ENCODE measurements at places on chromosomes 1 and 21.

DNA sequence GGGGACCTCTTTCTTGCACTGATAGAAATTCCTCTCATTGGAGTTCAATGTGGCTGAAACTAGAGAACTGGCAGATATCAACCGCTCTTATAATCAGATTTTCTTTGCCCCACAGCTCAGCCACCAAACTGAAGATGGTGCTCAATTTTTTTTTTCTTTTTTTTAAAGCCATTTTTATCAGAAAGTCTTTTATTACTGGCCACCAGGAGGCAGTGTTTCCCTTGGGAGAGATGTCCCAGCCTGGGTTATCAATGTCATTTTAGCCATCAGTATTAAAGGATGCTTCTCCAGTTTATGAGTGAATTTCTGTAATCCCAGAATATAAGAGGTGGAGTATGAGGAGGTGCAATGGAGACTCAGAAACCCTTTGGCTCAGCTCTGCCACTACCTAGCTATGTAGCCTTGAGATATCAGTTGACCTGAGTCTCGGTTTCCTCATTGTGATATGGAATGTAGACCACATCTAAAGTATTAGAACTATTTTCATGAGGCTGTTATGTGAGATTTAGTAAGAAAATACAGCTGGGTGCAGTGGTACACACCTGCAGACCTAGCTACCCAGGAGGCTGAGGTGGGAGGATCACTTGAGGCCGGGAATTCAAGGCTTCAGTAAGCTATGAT lies 27.6 kb downstream of the CD244 start:
- DNase-seq = no peak

DNA sequence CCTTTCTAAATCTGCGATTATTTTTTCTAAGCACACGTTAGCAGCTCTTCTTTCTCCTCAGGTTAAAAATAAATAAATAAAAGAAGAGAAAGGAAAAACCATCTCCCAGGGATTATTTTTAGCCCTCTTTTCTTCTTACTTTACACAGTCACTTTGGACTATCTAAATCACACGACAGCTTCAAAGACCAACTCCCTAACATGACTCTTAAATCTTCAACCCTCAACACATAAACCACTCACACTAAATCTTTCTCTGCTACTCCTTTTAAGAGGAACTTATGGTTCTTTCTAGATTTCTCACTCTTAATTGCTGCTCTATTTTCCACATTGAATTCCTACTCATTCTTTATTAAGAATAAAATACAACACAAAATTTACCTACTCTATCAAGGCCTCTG lies 1095.0 kb upstream of the B3GALT2 start:
- no peak for DNase-seq

DNA sequence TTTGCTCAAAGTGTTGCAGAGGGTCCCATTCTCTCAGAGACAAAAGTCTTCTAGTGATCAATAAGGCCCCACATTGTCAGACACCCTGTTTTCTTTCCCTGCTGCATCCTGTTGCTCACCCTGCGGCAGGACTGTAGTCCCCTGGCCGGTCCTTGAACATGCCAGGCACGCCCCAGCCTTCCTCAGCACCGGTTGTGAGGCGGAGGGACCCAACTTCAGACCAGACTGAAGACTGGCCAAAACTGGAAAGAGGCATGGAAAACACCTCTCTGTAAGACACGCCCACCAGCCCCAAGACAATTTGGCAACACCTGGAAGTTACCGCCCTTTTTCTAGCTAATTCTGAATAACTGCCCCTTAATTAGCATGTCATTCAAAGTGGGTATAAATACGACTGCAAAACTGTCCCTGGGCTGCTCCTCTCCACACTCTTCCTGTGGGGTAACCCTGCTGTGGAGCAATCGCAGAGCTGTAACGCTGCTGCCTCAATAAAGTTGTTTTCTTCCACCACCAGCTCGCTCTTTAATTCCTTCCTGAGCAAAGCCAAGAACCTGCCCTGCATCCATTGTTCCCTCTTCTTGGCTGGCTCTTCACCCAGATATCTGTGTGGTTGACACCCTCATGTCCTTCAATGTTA lies 23.8 kb downstream of the PLA2G2A start:
- DNase-seq = no peak

DNA sequence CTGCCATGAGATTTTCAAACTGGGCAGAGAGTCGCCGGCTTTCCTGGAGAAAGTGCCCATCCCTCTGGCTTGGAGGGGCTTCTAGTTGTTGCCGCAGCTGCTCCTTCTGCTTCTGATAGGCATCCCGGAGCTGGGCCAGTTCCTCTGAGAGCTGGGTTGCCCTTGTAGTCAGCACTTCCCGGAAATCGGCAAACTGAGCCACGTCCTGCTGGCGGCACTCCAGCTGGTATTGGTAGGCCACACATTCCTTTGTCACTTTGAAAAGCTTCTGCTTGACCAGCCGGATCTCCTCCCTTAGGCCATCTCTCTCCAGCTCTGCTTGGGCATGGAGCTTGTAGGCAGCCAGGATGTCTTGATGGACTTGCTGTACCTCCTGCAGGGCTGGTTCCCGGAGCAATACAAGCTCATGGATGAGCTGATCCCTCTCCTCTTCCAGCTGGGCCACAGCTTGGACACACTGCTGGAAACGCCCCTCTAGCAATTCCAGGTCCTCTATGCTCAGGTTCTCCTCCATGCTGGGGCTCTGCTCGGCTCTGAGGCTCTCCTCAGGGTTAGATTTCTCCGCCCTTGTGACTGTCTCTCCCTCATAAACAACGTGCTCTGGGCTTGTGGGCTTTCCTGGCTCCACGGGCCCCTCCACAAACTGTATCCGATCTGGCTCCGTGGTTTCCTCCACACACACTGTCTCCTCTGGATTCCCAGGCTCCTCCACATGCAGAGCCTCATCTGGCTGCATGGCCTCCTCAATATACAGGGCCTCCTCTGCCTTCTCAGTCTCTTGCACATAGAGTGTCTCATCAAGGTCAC lies 7.3 kb downstream of the SYNC start:
- DNase-seq = no peak

- no peak for DNase-seq
Measured at GRCh38 chr1:58290685-58291372, 255.7 kb downstream of the OMA1 start.

- DNase-seq = no peak
Measured at GRCh38 chr1:100145116-100145515, 12.2 kb downstream of the TRMT13 start.

GRCh38 chr1:240189386-240189989 lies 97.8 kb downstream of the FMN2 start:
- no peak for DNase-seq

- DNase-seq = peak; percentile 41
Measured at GRCh38 chr1:27940297-27940696, 5.5 kb downstream of the SMPDL3B start.

DNA sequence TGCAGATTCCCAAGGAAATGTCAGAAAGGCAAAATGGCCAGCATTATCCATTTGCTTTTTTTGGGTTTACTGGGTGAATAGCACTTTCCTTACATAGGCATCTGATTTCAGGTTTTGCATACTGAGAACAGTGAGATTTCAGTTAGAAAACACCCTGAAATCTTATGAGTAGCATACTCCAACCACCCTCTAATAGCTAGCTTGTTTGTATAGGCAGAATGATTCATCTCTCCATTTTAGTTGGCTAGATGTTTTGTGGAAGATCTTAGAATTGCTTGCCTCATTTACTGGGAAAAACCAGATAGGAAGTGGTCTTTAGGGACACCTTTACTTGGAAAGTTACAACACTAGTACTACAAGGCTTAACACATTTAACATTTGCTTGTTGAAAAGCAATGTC lies 10.4 kb downstream of the KYAT3 start:
- no peak for DNase-seq

DNA sequence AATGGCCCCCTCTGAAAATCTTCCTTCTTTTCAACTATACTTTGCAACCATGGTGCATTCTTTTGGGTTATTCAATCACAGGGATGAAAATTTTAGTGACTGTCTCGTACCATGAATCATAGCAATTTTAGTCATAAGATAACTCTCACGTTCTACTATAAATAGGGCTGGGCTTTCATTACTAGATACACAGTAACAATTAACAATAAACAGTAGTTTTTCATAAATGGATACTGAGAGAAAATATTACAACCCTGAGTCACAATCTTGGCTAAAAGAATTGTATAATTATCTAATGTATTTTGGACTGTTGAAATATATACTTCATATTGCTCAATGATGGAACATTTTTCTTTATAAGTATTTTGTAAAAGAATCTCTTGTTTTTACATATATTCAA lies 96.1 kb downstream of the TEX35 start:
- no peak for DNase-seq

DNA sequence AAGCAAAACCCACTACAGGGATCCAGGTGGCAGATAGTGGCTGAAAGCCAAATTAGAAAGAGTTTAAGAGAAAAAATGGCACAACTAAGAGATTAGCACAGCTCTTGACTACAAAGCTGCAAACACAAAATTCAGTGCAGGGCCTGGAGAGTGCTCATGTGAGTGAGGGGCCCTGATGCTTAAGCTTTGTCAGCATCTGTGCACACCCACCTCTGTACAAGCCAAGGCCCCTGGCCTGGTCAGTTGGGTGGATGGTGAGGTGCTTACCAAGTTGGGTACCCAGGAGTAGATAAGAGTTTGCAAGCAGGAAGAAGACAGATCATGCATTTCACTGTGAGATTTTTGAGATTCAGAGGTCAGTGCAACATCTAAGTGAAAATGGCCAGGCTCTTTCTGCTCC lies 62.7 kb upstream of the ATP1B1 start:
- DNase-seq = no peak

- DNase-seq = no peak
Measured at GRCh38 chr1:204589409-204590038, 73.3 kb downstream of the MDM4 start.

GRCh38 chr1:65412984-65413375 lies 7.5 kb upstream of the LEPR start:
- no peak for DNase-seq

DNA sequence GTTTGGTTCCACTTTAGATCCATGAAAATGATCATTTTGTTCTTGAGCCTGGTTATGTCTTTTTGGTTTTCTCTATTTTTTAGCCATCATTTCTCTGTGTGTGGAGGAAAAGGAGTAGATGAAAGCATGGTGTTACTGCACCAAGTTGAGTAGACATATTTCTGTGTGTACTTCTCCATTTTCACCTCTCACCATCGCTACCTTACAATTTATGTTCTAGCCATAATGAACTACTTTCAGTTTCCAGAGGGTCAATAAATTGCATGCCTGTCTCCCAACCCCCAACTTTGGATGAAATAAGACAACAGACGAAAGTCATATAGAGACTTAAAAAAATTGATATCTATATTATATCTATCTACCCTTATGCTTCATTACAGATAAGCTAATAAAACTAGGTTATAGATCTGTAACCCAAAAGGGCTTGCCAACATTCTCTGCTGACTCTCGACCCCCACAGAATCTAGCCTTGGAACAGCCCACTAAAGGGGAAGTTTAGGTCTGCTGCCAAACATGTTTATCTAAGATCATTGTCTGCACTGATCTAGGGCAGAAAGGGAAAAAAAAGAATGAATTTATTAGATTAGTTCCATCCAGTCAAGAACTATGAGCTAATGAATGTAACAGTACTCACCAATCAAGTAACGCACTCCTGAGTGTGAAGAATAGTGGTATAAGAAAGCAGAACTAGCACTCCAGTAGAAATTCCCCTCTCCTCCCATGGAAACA lies 7.5 kb upstream of the MAN1A2 start:
- no peak for DNase-seq

DNA sequence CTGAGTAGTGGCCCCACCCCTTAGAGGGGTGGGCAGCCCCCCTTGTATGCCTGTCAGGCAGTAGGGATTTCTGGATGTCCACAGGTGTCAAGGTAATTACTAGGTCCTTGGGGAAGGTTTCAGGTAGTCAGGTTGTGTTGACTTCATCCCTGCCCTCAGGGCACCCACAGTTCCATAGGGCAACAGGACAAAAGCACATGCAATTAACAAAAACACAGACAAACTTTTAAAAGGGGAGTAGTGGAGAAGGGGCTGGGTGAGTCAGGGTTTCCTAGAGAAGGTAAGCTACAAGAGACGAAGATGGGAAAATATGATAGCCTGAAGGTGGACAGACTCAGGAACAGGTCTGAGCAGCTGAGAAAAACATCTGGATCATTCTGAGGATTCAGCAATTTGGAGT lies 14.1 kb downstream of the KRTCAP2 start:
- no peak for DNase-seq

DNA sequence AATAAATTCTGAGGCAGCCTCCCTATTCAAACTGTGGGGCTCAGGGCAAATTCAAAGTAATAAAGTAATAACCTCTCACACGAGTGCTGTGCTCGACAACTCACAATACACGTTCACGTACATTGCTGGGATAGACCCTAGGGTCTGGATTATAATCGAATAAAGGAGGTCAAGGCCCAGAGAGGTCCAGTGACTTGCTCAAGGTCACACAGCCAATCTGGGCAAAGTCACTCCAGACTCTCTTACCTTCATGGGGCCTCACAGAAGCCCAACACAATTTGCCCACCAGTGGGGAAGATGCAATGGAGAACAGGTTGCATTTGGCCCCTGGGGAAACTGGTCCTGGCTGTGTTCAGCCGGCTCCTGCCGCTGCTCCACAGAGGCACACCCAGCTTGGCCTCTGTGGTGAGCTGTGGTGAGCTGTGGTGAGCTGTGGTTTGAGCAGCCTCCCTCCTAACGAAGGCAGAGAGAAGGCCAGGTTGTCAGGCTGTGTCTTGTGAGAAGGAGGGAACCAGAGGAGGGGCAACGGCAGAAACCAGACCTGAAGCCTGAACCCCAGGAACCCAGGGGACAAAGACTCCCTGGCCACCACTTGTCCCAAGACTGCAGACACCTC lies 35.1 kb downstream of the NUAK2 start:
- DNase-seq = peak; percentile 79

- DNase-seq = no peak
Measured at GRCh38 chr1:198203434-198203833, 46.6 kb downstream of the NEK7 start.

DNA sequence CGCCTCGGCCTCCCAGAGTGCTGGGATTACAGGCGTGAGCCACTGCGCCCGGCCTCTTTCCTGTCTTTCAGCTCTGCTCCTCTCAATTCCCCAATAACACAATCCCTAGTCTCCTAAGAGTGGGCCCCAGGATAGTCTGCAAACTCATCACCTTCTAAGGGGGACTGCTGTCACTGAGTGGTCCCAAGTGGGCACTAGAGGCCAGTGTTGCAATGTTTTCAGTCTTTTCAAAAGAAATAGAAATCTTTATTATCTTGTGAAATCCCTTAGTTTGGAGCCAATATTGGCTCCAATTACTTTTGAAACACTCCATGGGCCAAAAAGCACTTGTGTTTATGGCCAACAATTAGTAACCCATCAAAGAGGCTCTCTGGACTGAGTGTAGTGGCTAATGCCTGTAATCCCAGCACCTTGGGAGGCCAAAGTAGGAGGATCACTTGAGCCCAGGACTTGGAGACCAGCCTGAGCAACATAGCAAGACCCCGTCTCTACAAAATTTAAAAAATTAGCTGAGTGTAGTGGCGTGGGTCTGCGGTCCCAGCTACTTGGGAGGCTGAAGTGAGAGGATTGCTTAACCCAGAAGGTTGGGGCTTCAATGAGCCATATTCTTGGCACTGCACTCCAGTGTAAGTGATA lies 28.6 kb upstream of the ZNF697 start:
- no peak for DNase-seq

DNA sequence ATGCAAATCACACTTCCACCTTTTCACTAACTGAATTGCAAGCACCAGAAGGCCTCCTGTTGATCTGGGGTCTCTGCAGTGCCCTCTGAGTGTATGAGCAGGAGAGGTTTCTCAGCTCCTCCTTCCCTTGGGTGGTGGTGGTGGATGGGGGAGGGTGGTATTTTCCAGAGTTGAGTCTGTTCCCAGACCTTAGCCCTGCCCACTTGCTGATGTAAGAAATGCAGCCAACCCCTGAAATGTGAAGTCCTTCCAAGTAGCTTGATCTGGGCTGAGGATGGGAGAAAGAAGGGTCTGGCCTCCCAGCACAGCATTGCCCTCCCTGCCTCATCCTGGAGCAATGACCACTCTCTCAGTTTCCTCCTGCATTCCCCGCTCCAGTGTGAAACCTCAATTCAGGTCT lies 6.3 kb upstream of the FOXD2 start:
- DNase-seq = no peak

Data from stimulated activated CD8-positive, alpha-beta memory T cell treated with anti-CD3 and anti-CD28 coated beads, Interleukin-15, amount 100 ng/mL, for 48 hours (primary cell).